Retinal pigment epithelial cell (primary cell): ENCODE measurements at places on chromosomes 6 and 20.

- no peak for DNase-seq
Measured at GRCh38 chr6:36368421-36368820, 19.0 kb downstream of the ETV7 start.

DNA sequence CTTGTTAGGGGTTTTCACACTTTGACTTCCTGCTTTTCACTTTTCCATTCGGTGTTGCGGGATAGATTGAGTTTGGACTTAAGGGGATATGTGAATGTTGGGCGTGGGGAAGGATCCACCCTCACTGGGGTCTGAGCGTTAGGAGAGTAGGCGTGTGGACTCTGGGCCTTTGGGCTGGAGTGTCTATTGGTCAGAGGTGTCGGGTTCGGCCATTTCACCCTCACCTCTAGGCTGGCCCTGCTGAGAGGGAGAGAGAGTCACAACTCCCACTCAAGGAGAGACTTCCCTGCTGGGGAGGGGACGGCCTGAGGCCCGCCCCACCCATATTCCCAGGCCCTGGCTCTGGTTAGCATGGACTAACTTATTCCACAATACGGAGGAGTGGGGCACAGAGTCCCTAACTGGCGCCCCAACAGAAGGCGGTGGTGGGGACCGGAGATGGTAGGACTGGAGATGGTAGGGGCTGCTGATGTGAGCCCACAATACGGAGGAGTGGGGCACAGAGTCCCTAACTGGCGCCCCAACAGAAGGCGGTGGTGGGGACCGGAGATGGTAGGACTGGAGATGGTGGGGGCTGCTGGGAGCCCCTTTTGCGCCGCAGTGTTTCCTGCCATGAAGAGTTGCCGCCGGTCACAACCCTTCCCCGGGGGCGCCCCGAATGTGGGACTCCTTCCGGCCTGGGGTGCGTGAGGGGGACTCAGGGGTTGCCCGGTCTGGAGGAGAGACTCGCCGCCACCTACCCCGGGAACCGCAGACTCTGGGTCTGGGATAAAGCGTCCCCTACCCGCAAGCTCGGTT, 1.4 kb upstream of the PTPRA start:
- DNase-seq: no peak

DNA sequence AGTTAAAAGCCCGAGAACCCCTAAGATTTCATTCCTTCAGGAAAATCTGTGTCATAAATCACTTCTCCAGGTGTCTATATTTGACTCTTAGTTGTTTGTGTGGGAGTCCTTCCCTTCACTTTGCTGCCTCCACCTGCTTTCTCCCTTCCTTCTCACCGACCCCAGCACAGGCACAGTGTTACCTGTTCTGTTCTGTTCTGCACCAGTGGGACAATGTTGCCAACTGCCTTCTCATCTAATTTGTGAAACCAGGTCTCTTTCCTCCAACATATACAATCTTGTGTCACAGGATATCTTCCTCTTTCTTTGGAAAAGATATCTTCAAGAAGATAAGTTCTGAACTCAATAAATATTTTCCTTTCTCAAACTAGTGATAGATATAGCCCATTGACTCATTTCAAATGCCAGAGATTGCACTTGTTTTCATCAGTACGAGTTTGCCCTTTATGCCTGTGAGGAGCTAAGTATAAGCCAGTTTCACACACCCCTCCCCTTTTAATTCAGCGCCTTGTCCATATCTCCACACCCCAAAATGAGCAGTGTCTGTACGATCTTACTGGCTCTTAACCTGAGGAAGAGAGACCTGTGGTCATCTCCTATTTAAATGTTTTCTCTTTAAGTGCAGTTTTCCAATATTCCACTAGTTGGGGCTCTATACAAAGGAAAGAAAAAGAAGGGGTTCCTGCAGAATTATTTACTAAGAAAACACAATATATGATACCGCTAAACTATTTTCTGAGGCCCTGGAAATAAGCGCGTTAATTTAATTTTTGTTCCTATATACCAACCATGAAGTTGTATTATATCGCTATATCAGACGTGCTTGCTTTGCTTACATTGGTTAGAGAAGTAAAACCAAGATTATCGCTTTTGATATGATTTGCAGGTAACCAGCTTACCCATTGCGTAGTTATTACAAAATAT, 81.6 kb upstream of the PREP start:
- no peak for DNase-seq

GRCh38 chr6:12289365-12289919, 719 bp upstream of the EDN1 start:
- no peak for DNase-seq

DNA sequence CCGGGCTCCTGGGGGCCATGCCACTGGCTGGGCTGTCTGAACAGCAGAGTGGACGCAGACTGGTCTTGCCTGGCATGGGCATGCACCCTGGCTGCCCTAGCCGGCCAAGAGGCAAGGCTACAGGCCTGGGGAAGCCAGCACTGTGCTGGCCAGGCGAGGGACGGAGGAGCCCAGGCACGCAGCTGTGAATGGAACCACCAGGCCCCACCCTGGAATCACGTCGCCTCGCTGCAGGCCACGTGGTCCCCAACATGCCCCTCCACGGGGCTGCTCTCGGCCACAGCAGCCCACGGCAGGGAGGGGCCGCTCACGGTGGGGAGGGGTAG, 4.0 kb downstream of the UCKL1 start:
- no peak for DNase-seq
